ENCODE measurements at places on chromosomes 1 and 21.

- no peak for DNase-seq
These were observed 10.5 kb downstream of the PADI3 start for GRCh38 chr1:17259233-17259873.

- no peak for DNase-seq
These were observed 9.5 kb downstream of the KDM4A start for GRCh38 chr1:43659212-43660166.

DNA sequence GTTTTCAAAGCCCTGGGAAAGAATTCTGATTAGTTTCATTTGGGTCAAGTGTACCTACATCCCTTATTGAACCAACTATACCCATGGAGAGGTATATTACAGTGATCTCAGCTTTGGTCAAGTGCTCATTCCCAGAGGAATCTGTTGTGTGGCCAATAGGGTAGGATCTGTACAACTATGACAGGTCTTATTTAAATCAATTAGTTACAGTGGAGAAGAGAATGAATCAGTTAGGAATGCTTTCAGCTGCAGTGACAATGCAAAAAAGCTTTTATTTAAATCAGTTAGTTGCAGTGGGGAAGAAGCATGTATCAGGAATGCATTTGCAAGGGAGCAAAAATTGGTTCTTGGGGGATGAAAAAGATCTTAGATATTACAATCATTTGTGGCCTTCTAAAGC, 119.0 kb downstream of the FGGY start:
- DNase-seq = no peak

- no peak for DNase-seq
These were observed 365.5 kb upstream of the SGIP1 start for GRCh38 chr1:66168467-66168887.

DNA sequence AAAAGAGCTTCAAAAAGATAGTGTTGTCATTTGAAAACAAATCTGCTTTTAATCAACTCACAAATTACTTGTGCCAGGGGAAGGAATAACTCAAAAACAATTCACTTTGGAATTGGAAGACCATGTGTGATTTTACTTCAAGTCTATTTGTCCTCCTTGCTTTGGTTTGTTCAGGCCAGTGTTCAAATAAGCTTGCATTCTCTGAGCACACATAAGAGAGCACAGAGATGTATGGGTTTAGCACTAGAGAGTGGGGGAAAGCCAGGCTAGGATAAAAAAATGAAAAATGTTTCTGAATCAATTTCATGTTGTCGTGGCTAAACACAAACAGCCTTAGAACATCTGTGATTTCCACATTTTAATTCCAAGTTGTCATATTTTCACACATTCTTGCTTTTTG, 325.7 kb upstream of the LYPLAL1 start:
- no peak for DNase-seq

GRCh38 chr1:66731170-66731865, 20.9 kb upstream of the DYNLT5 start:
- DNase-seq = no peak

DNA sequence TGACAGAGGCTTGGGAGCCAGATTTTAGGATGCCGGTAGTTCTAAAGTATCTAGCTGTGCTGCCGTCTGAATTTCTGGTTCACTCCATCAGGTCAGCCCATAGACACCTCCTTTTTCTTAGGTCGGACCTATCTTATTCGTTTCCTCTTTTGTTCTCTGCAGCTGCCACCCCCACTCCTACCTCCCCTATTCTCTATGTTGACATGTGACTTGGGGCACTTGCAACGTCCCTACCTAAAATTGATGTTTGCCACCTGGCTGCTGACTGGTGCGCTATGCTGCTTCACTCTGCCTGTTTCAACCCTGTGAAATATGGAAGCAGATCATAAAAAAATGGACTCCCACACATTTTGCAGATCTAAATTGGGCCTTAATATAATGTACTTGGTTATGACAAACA, 55.3 kb downstream of the PBX1 start:
- DNase-seq = no peak

GRCh38 chr1:220550811-220551399, 23.0 kb downstream of the MARK1 start:
- DNase-seq = no peak

DNA sequence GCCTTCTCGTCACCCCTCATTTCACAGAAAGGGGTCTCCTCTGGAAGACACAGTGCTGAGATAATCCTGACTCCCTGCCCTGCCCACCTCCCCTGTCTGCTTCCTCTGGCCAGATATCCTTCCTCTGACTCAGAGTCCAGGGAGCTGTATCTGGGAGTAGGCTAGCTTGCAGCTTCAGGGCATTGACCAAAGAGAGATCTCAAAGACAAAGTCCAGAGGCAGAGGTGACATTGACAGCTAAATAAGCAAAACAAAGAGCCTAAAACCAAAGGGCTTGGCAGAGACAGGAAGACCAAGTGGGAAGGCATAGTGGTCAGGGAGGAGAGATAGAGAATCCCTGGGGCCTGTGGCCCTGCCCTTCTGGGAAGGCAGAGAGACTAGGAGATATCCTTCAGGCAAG, 64.9 kb downstream of the TNR start:
- DNase-seq = no peak

- no peak for DNase-seq
These were observed 967.8 kb upstream of the NCAM2 start for GRCh38 chr21:20030390-20030789.

DNA sequence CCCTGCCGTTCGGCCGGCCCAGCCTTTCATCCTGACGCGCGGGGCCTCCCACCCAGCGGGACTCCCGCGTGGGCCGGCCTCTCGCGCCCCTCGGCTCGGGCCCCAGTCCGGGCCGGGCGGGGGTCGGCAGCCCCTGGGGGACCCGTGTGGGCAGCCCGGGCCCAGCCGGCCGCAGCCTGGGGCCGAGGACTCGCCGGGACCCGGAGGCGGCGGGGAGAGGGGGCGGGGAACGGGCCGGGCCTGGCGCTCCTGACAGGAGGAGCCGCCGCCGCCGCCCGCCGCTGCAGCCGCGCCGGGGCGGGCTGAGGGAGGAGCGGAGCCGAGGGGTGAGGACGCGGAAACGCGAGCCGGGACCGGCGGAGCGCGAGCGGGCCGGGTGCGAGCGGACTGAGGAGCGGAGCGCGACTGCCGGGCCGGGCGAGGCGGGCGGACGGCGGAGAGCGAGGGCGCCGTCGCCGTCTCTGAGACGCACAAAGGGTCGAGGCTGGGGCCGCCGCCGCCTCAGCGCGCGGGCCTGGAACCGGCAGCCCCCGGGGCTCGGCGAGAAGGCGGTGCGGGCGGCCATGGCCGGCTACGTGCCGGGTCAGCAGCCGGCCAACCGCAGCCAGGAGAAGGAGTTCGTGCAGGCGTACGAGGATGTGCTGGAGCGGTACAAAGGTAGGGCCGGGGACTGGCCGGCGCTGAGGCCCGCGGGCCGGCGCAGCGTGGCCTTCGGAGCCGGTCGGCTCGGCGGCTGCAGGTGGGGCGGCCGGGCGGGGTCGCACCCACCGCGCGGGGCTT, 79.1 kb downstream of the NDUFS5 start:
- DNase-seq = no peak

DNA sequence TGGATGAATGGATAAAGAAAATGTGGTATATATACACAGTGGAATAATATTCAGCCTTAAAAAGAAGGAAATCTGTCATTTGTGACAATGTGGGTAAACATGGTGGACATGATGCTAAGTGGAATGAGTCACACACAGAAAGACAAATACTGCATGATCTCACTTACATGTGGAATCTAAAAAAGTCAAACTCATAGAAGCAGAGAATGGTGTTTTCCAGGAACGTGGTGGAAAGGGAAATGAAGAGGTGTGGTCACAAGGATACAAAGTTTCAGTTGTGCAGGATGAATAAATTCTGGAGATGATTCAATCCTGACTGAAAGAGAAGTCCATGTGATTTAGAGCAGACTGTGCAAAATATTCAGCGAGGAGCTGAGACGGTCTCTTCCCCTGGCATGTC, 56.6 kb downstream of the RYR2 start:
- DNase-seq = no peak

DNA sequence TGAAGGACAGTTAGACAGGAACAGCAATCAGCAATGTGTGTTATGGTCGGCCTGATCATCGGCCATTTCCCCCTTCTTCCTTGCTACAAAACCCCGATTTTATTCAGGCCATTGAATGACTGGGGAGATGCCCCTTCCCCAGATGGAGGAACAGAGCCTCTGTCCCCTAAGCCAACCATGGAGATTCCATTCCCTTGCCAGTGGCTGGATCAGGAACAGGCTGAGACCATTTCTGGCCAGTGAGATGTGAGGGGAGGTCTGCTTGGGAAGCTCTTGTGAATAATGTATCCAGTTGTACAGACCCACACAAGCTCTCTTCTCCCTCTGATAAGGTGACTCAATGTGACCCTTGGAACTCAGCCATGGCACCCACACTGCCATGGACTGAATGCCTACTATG, 7.7 kb downstream of the CSRP1 start:
- DNase-seq = no peak

- DNase-seq = no peak
These were observed 1.6 kb upstream of the TMEM63A start for GRCh38 chr1:225883616-225884265.

DNA sequence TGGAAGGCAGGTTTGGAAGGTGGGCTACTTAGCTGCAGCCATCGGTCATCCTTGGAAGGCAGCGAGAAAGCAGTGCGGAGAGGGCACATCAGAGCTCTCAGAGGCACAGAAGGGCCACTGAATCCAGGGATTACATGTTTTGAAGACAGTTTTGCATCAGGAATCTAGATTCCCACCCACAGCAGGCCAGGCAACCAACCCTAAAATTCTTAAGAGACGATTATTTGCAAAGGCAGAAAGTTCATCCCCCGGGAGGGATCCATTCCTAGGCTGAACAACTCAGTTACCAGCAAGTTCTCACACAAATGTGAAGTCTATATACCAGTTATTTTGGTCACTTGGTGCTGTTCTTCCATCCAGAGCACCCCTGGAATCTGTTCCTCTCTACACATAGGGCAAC, 457.3 kb upstream of the VAMP3 start:
- DNase-seq = no peak

GRCh38 chr1:47708019-47708535, 270.2 kb downstream of the FOXD2 start:
- no peak for DNase-seq

DNA sequence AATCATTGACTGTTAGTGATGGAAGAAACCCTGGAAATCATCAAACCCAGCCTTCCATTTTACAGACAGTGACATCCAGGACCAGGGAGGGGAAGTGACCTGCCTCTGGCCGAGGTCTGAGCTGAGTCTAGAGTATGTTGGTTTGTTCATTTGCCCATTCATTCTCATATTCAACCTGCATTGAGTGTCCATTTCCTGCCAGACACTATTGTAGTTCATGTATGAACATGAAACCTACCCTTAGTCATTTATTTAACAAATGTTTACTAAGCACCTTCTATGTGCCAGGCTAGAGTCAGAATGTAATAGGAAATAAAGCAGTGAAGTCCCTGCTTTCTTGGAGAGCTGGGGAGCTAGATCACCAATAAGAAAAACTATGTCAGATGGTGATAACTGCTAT, 51.3 kb downstream of the KCND3 start:
- DNase-seq = no peak

DNA sequence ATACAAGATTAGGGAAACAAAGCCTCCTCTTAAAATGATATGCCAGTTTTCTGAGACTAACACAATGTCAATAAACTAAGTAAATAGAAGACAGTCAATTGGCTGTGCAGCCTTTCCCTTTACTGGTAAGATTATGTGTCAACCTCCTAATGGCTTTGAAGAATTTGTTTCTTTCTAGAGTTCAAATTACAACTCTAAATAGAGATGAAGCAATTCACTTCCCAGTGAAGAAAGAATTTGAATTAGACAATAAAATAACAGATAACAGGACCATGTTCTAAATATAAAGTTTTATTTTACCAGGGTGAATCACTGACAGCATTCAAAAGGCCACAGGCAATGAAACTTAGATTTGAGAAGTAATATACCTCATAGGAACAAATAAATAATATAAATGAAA, 680.3 kb downstream of the PLA2G4A start:
- no peak for DNase-seq

- DNase-seq = no peak
These were observed 13.4 kb upstream of the PWP2 start for GRCh38 chr21:44093761-44094160.

- no peak for DNase-seq
These were observed 2.7 kb downstream of the IFNAR2 start for GRCh38 chr21:33232291-33233034.

DNA sequence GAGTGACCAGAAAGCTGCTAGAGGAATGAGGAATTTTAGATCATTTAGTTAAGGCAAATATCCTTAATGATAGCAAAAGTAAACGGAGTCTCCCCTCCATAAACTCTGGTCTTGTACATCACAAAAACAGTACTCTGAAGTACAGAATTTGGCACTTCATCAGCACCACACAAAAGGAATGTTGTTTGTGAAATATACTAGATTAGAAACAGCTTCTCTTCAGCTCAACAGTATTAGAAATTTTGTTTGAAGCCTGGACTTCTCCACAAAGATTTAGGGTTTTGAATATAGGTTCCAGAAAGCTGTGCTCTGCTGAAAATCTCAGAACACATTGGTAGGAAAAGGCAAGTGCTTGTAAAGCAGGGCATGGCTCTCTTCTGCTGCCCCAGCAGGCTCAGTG, 135.1 kb upstream of the PTGFR start:
- no peak for DNase-seq

DNA sequence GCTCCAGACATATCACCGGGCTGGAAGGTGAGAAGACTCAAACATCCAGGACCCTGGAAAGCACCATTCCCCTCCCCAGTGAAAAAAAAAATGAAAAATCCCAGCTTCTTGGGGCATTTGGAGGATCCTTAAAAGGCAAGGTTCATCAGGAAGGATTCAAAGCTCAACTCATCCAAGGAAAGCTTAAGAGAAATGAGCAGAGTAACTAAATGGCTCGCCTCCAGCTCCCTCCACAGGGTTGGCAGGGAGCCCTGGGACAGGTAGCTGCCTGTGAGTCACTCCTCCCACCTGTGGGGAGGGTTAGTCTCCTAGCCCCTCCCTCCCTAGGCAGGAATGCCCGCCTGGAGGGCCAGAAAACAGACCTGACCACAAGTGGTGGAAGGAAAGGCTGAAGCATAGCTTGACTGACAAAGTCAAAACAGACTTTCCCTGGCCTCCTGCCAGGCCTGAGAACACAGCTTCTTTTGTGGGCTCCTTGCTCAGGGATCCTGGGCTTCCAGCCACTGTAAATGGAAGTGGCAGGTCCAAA, 712 bp upstream of the LAMB3 start:
- DNase-seq = no peak

DNA sequence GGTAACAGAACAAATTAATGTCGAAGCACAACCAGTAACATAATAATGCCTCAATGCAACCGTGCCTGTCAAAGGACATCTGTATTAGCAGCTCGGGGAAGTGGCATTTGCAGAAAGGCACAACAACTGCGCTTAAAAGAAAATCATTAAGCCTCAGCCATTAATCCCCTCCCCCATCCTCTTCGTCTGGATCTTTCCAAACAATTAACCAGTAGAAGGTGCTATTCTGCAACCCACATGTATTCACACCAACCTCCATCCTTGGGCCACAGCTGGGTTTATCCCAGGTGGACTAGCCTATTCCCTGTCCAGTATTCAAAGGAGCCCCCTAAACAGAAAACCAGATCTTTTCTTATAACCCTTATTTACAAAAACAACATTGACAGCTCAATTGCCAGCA, 2.6 kb downstream of the RERE start:
- DNase-seq = no peak

- no peak for DNase-seq
These were observed 23.4 kb downstream of the C8A start for GRCh38 chr1:56877973-56878372.

- no peak for DNase-seq
These were observed 152.2 kb upstream of the KRTAP19-8 start for GRCh38 chr21:31190516-31190915.

- no peak for DNase-seq
These were observed 4.6 kb upstream of the FOXE3 start for GRCh38 chr1:47411436-47411835.

- DNase-seq = no peak
These were observed 92.8 kb downstream of the ETS2 start for GRCh38 chr21:38898422-38899096.
